Stimulated activated CD8-positive, alpha-beta memory T cell treated with anti-CD3 and anti-CD28 coated beads, Interleukin-4, amount 100 ng/mL, for 48 hours (primary cell): ENCODE measurements at places on chromosomes 3 and 15.

DNA sequence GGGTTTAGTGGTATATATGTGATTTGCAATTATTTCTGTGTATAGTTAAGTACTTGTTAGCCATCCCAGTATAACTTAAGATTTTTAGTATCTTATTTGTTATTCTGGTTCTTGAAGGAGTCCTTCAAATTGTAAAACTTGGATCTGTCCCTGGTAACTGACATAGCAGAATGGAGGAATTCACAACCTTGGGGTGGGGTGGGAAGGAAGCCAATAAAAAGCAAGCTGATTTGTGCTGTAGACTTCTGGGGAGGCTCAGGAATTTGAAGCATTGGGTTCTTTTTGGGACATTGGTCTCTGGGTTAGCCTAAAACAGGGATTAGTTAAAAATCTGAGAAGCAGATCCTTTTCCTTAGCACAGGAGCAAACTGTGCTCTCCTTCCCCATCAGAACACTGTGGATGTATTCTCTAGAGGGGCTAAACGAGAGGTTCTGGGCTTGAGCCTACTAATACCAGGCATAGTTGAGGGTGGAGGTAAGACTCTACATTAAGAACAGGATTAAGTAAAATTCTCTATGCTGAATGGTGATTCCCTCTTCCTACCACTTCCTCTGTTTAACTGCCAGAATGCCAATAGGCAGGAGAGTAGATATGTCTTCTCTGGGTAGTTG lies 42.2 kb downstream of the GMPS start:
- no peak for DNase-seq

DNA sequence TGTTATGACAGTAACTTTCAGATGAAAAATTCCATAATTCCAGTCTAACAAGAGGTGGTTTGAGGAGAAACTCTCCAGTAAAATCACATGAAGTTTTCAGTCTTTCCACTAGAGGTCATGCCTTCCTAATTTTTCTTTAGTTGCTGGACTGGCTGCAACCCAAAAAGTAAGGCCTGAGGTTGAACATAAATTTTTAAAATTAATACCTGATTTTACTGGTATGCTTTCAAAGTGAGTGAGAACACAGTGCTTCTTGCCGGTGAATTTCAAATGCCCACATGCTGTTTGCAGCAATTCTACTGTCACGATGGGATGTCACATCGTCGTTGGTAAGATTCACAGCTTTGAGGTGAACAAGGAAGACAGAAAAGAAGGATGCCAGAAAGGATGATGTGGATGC lies 89.0 kb upstream of the FGF12 start:
- no peak for DNase-seq

DNA sequence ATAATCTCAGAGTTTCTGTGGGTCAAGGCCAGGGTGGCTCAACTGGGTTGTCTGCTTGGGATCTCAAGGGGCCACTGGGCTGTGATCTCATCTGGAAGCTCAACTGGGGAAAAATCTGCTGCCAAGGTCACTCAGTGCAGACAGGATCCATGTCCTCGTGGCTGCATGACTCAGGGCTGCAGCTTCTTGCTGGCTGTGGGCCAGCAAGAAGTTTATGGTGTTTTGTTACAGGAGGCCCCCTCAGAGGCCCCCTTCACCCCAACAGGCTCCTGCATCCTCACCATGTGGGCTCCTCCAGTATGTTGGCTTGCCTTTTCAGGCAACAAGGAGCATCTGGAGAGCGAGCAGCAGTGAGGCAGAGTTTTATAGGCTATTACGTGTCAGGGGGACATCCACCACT lies 14.6 kb downstream of the OCA2 start:
- DNase-seq: no peak

- no peak for DNase-seq
Measured at GRCh38 chr3:135249186-135249585, 454.1 kb downstream of the EPHB1 start.

- DNase-seq: no peak
Measured at GRCh38 chr3:114775395-114775794, 371.7 kb downstream of the ZBTB20 start.

GRCh38 chr3:46613313-46614005 lies 1.1 kb downstream of the FAM240A start:
- no peak for DNase-seq

- no peak for DNase-seq
Measured at GRCh38 chr3:172185907-172186306, 146.5 kb downstream of the FNDC3B start.

DNA sequence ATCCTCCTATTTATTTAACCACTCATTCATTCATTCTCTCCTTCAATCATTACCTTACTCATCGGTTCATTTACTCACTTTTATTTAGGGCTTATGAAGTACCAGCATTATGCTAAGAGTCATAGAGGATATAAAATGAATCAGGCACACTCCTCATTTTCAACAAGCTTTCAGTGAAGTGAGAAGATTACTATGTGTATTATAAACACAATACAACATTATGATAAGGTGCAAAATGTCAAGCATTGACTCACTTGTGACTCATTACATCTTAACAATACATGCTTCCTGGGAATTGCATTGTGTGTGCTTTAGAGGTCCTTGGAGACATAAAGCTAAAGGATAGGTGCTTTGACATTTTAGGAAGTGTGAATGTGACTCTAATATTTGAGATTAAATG lies 60.4 kb downstream of the PLAAT1 start:
- no peak for DNase-seq

DNA sequence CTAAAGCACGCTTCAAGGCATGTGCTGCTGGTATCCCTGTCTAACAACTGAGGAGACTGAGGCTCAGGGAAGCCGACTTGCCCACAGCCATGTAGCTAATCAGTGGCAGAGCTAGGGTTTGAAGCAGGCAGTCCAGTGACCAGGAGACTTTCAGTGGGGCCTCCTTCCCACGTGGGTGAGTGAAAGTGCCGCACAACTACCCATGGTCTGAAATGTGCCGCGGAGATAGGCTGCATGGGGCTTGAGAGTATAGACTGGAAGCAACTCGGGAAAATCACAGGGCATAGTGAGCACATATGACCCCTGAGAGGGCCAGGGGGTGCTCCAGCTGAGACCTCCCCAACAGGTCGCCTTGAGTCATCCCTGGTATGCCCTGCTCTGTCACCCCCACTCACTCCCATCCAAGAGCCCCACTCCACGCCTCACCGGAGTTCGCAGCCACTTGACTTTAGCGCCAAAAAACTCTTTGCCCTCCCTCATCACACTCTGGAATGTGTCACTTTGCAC lies 19.1 kb downstream of the FAM174B start:
- DNase-seq: no peak

GRCh38 chr15:57045741-57046382 lies 127.4 kb downstream of the TCF12 start:
- no peak for DNase-seq

DNA sequence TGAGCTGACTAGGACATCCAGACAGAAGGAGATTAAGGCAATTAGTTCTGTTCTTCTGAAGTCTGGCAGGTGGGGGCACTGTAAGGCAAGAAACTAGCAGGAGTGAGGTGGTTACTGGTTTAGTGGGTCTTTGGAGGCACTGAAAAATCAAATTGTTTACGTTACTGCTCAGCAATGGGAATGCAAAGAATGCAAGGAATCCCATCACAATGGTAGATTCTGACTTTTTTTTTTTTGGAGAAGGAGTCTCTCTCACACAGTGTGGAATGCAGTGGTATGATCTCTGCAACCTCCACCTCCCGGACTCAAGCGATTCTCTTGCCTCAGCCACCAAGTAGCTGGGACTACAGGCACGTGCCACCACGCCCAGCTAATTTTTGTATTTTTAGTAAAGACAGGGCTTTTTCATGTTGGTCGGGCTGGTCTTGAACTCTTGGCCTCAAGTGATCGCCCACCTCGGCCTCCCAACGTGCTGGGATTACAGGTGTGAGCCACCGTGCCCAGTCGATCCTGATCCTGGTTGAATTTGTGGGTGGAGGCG lies 16.4 kb downstream of the FAM107A start:
- DNase-seq: no peak

DNA sequence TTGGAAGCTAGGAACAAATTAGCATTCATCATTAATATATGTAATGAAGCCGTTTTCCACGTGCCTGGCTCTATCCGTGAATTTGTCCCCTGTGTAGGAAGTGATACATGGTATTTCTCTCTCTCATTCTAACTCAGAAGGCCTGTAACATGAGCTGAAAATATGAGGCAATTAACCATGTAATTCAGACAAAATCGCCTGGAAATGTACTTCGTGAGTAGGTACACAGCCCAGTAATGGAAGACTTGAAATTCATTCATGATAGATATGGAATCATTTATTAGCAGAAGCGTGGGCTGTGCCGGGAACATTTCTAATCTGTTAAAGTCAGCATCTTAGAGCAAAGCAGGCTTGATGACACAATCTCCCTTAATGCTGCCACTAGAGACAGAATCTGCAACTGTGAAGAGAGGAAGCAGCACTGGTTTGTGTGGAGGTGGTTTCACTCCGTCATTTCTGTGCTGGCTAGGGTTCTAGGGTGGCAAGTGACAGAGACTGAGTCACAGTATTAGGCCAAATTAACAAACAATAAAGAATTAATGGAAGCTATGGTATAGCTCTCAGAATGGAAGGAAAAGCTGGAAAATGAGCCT lies 225.0 kb upstream of the PROK2 start:
- DNase-seq: no peak

GRCh38 chr3:129417326-129417725 lies 11.1 kb downstream of the EFCAB12 start:
- no peak for DNase-seq

DNA sequence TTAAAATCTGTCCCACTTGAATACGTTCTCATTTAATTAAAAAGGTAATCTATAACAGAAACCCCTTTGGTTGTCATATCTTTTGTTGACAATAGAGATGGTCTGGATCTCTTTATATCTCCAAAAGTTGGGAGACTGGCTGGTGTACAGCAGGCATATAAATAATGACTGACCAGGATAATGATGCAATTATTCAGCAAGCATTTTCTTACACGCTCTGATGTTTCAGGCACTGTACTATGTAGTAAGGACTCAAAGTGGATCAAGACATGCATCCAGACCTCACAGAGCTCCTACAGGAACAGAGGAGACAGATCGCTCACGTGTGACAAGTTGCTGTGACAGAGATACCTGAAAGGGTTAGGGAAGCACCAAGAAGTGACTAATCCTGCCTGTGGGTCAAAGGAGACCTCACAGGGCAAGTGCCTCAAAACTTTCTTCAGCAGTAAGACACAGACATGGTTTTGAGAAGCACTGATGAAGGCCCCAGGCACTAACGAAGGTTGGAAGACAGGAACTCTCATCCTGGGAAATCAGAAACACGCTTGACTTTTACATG lies 25.7 kb downstream of the VPS39 start:
- no peak for DNase-seq

DNA sequence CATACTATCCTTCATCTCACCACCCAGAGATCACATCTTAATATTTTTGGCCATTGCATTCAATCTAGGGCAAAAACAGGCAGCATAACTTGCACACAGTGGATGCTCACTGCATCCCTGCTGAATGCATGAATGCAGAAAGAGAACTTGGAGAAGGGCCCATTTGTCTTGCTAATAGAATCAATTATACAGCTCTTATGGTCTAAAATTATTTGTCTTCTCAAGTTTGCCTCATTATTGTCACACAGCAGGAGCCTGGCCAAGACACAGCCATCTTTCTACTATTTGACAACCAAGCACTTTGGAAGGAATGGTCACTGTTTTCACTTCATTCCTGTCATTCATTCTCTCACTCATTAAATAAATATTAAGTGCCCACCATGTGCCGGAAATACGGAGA lies 1.2 kb upstream of the ARHGEF26 start:
- DNase-seq: no peak

DNA sequence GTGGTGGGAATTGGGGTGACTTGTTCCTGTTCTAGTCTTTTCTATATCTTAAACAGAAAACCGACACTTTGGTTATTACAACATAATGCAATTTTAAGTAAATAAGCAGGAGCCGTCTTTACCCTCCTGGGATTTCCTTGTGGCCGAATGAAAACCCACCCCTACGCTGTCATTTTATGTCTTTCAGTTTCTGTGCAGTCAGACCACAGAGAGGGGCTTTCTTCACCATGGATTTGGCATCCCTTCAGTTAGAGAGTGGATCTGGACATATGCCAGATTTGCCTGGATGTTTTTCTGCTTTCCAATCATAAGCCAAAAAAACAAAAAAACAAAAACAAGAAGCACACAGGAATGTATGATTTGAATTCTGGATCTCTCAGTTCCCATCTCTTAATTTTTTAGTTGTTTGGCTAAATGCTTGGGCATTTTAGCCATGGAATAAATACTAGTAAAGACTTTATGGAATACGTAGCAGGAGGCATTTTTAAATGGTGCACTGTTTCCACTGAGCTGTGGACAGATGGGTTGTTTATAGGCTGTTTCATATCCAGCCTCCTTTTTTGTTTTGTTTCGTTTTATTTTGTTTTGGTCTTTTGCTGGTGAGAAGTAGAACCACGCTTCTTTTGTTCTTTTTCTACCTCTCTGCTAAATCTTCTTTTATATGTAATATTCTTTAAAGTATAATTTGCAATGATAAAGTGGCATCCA lies 272.9 kb downstream of the FEZF2 start:
- no peak for DNase-seq

DNA sequence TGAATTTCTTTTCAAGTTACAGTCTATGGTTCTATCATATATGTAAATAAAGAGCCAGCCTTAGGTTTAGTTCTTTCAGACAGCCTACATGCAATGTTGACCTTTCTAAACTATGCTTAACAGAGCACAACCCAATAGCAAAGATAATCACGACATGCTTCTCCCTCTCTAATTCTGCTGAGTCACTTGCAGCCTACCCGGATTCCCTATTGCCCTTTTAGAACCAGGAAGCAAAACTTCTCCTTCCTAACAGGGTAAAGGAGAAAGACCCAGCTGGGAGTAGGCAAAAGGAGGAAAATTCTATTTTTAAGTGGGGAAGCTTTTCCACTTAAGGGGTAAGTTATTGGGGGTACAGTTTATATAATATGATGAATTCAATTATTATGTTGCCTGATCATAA lies 79.3 kb downstream of the SLC7A14 start:
- no peak for DNase-seq

- DNase-seq: no peak
Measured at GRCh38 chr15:68679161-68679560, 100.4 kb downstream of the CORO2B start.
